ENCODE measurements at places on chromosomes 16 and 17.

GRCh38 chr16:51696376-51696775 is 545.3 kb upstream of the SALL1 start:
- no peak for DNase-seq

GRCh38 chr17:45992904-45993303 is 6.1 kb upstream of the STH start:
- no peak for DNase-seq

- no peak for DNase-seq
These were observed 18.7 kb downstream of the ZNHIT3 start for GRCh38 chr17:36505171-36505570.

DNA sequence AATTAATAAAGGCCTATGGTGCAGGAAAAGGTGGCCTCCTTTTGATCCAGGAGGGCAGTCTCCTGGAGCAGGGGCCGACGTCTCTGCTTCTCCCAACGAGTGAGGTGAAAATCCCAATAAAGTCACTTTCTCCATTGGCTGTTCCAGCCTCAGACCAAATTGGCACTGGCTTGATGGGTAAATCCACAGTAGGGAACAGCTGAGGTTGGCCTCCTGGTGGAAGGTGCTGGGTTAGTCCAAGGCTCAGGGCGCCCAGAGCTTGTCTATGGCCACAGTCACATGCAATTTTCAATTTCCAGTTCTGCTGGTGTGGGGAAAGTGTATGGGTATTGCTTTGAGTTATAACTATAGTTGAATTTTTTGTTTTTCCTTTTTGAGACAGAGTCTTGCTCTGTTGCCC is 79.0 kb downstream of the NETO2 start:
- no peak for DNase-seq

DNA sequence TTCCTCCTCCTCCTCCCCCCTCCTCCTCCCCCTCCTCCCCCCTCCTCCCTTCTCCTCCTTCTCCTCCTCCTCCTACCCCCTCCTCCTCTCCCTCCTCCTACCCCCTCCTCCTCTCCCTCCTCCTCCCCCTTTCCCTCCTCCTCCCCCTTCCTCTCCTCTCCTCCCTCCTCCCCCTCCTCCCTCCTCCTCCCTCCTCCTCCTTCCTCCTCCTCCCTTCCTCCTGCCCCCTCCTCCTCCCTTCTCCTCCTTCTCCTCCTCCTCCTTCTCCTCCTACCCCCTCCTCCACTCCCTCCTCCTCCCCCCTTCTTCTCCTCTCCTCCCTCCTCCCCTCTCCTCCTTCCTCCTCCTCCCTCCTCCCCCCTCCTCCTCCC is 6.6 kb upstream of the PDP2 start:
- DNase-seq = no peak

GRCh38 chr17:58263773-58264172 is 17.0 kb downstream of the MPO start:
- DNase-seq = no peak

DNA sequence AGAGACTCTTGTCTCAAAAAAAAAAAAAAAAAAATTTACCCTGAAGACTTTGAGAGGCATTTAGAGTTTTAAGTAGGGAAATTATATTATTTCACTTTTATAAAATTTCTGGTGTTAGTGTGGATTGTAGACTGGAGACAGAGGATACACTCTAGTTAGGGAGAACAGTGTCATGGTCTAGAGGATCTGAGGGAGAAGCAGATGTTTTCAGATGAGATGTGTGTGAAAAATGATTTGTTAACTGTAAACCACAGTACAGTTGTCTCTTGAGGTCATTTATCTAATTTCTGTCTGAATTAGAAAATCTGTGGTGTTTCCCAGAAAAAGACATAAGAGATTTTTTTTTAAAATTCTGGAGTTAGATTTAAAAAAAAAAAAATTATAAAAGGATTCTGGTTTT is 54.8 kb downstream of the NUP88 start:
- no peak for DNase-seq

DNA sequence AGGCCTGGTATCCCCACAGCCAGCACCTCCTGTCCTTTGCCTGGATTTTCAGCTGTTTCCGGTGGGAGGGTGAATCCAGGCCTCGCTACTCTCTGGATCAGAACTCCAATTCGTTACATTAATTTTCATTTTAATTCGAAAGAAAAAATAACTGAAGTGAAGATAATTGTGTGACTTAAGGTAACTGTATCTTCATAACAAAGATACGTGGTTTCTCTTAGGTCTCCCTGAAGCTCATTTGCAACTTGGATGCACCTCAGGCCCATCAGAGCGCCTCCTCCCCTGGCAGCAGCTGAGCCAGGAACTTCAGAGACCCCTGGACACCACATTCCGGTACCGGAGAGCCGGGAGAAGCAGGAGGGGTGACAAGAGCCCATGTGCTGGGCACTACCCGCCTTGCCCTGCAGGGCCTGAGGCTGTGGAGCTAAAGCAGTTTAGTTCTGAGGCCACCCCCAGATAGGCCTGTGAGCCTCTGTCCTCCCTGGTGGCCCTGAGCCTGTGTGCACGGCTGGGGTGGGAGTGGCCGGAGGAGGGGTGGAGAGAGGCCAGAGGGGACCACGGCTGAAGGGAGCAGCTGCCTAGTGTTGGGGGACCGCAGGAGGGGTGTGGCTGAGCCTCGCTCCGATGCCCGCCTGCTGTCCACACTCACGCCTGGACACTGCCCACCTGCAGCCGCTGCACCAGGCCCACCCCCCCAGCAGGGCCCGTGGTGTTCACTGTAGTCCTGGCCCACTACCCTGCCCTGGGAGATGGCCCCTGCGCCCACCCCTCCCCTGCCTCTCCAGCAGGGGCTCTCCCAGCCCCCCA is 11.4 kb upstream of the DUS1L start:
- no peak for DNase-seq

- no peak for DNase-seq
These were observed 84.3 kb upstream of the COX10 start for GRCh38 chr17:13984956-13985355.

DNA sequence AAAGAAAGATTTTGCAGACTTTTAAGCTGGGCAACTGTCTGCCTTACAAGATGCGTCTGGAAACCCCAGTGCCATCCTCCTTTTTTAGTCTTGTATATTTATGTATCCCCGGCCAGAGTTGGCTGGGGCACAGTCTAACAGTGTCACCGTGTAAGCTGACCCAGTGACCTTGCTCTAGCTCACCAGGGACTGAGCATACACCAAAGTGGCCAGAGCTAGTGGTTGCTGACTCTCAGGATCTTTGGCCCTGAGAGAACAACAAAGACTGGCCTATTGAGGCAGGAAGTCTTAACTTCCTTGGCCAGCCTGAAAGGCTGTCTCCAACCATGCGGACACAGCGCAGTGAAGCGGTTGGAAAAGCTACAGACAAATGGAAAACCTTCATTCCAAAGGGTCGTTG is 745.2 kb downstream of the WWOX start:
- DNase-seq = peak; percentile 56

DNA sequence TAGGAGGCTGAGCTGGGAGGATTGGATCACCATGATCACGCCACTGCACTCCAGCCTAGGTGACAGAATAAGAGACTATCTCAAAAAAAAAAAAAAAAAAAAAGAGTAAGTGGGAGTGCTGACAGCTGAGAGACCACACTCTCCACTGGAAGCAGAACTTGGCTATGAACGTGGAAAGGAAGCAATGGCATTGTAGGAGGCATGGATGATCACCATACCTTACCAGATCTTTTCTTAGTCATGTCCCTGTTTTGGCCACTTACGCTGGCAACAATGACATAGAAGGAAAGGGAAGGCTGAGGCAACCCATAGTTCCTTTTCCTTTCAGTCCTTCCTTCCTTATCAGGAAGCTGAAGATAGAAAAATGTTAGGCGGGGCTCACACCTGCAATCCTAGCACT is 3.7 kb upstream of the ATP1B2 start:
- DNase-seq = no peak

GRCh38 chr17:44085908-44086307 is 15.4 kb downstream of the G6PC3 start:
- DNase-seq = no peak

GRCh38 chr17:56602292-56603130 is 9.0 kb downstream of the NOG start:
- DNase-seq = no peak

DNA sequence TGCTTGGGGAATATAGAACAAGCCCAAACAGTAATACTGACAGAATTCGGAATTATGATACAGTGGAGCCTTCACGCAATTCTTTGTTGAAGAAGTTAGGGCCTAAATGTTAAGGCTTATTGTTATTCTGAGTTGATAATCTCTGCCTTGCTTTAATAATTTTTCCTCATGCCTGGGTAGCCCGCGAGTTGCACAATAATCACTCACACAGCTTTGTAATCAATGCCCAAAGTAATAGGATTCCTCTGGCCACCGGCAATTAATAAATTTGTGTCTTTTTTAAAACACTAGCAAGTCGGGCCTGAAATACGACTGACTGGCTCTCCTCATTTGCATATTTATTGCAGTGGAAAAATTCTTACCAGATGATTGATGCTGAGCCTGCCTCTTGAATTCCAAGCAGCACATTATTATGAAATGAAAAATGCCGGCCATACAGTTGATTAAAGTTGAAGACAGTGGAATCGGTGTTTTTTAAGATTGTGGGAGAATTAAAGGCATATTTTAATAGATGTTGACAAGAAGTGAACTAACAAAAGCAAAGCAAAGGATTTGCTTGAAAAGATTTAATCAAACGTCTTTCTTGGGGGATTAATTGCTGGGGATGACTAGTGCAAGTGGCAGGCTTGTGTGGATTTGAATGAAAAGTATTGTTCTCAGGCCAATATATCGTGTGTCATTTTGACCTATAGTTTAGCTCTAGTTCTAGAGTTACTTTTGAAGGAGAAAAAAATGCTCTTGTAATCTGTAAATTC is 30.2 kb downstream of the AATF start:
- no peak for DNase-seq

- DNase-seq = no peak
These were observed 42.3 kb upstream of the MTSS2 start for GRCh38 chr16:70728150-70728549.

- DNase-seq = peak; percentile 49
These were observed 20.5 kb downstream of the MYO15A start for GRCh38 chr17:18129041-18129502.

- no peak for DNase-seq
These were observed 38.9 kb upstream of the GHDC start for GRCh38 chr17:42233156-42233555.

GRCh38 chr17:78128551-78129350 is at the start of gene TMC6:
TMC6 (minus strand) TSS chr17:78128755; CDS start chr17:78126832, 1,923 bp downstream.
- no peak for DNase-seq

DNA sequence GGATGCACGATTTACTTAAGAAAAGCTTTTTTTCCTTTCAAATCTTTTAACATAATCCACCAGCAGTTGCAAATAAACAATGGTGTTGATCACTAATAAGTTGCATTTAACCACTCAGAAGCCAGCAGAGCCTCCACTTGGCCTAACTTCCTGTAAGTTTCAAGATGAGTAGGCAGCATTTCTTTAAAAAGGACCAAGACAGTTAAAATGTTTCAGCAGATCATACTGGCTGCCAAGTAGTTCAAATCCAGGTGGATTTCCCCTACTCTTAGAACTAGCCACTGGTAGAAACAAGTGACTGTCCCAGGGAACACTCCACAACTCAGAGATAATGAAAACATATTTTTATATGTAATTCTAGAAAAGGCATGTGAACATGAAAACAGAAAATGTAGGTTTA is 17.0 kb upstream of the RFFL start:
- no peak for DNase-seq

- DNase-seq = no peak
These were observed 6.5 kb downstream of the GCGR start for GRCh38 chr17:81810476-81810875.

DNA sequence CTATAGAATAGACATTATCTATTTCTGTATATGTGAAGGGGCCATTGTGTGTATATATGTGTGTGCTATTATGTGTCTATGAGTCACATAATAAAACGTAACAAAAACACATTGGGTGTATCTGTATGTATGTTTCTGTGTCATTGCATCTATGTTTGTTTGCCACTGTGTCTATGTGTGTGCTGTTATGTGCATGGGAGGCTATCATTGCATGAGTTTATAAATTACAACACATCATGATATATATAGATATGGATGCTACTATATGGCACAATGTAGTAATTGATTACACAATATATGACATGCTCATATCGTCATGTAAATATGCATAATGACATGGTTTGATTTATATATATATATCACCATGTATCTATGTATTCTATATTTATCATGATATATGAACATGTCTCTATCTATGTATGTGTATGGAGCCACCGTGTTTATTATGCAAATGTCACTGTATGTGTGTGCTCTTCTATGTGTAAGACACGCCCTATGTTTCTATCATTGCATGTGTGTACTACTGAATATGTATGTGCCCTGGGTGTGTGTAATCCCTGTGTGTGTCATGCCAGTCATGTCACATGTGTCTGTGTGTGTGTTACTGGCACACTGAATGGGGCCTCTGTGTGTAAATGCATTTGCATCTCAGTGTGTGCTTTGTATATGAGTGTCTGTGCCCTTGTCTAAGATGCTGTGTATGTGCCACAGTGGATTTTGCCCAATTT is 1.4 kb upstream of the TSPOAP1 start:
- DNase-seq = no peak

DNA sequence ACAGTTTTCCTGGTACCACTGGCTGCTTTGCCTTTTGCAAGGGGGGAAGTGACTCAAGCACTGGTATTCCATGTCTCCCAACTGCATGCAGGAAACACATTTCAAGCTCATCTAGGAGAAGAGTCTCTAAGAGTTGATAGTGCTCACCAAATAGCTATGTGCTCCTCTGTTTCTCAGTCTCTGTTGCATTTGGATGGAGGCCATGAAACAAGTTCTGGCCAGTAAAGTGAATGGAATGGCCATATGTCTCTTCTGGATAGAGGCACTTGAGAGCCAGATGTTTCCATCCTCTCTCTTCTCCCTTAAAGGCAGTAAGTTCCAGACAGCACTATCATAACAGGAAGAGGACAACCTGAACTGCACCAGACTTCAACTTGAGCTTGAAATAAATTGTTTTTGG is 60.6 kb downstream of the C16orf82 start:
- DNase-seq = no peak

- DNase-seq = no peak
These were observed 2.8 kb downstream of the AANAT start for GRCh38 chr17:76469991-76470739.

DNA sequence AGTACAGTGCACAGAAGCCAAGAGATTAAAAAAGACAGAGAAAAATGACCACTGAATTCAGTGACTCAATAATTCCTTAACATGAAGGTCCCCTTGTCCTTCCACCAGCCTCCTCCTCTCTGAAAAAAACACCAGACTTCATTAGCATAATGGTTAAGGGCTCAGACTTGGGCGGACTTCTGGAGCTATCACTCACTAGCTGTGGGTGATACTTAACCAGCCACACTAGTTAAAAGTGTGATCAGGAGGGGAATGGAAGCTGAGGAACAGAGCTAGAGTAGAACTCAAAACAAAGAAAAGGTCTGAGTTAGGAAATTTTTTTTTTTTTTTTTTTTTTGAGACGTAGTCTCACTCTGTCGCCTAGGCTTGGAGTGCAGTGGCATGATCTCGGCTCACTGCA is 23.2 kb downstream of the ZNF652 start:
- no peak for DNase-seq

- DNase-seq = no peak
These were observed 7.2 kb downstream of the CTF1 start for GRCh38 chr16:30903596-30903995.

- no peak for DNase-seq
These were observed 43.6 kb downstream of the SMG6 start for GRCh38 chr17:2259769-2260536.
